ENCODE measurements at places on chromosomes 12 and 14.

GRCh38 chr12:14479004-14479403 is 88.7 kb downstream of the PLBD1 start:
- no peak for DNase-seq

GRCh38 chr14:105059925-105060565 is 5.2 kb downstream of the GPR132 start:
- no peak for DNase-seq

GRCh38 chr12:74415633-74416032 is 122.0 kb upstream of the ATXN7L3B start:
- no peak for DNase-seq

GRCh38 chr12:64946132-64946829 is 121.8 kb downstream of the TBC1D30 start:
- DNase-seq: no peak

- DNase-seq: no peak
Measured at GRCh38 chr12:30041096-30041495, 257.4 kb upstream of the TMTC1 start.

DNA sequence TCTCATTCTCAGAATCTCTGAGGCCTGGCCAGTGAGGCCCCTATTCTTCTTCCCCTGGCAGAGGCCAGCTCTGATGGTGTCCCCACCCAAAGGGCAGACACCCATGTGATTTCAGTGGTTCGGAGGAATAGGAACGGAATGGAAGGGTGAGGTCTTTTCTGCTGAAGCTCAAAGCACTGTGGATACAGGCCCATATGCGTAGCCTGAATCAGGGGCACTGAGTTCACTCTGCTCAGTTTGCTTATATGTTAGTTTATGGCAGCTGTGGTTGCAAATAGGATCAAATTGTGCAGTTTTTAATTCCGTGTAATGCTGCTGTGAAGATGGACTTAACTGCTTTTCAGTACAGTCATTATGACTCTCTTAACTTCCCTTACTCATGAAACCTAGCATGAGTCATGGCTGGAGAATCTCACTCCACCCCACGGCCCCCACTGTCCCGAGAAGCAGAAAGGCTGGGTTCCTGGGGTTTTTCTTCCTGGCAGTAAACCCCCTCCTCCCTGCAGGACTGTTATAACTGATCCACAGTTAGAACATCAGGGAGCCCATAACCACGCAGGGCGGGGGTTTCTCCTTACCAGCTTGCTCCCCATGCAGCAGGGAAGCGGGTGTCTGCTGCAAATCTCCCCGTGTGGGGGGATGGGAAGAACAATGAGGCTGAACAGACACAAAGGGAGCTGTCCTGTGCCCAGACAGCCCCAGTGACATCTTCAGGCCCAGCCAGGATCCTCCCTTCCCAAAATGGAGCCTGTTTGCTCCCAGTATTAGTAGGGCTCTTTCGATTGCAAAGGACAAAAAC is 122.7 kb downstream of the SLC38A6 start:
- DNase-seq: no peak

DNA sequence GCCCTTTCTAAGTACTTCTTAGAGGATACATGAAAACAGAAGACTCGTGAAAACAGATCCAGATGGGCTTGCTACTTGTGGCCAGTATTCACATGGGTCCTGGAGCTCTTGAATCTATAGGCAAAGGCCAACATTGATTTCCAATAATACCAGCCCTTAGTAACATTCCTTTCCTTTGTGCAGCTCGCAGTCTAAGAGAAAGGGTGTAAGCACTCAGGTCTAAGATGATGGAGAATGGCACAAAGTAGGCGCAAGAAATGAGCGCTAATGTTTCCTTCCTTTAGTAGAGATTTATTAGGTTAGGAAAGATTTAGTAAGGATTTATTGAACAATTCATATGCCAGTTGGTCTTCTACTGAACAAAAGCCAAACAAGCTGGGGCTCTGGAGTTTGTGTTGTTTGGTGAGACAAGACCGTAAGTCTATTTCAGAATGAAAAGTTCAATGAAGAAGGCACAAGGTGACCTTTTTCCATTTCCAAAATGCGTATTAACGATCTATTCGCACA is 525 bp downstream of the RNU6-8 start:
- DNase-seq: no peak

DNA sequence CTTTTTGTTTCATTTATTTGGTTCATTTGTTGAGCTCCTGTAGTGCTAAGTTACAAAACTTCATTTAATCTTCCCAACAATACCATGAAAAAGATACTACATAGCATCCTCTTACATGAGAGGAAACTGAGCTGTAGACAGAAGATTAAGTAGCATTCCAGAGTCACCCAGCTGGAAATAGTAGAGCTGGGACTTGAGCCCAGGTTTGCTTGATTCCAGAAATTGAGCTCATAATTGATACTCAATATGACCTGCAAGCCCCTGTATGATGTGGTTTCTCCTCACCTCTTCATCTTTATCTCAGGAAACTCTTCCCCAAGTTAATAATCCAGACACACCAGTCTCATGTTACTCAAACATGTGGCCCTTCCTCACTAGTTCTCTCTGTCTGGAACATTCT is 87.0 kb upstream of the DAAM1 start:
- DNase-seq: no peak

GRCh38 chr14:33516898-33517436 is 433.9 kb downstream of the EGLN3 start:
- DNase-seq: no peak

GRCh38 chr12:113237748-113238147 is 16.5 kb downstream of the TPCN1 start:
- DNase-seq: no peak

DNA sequence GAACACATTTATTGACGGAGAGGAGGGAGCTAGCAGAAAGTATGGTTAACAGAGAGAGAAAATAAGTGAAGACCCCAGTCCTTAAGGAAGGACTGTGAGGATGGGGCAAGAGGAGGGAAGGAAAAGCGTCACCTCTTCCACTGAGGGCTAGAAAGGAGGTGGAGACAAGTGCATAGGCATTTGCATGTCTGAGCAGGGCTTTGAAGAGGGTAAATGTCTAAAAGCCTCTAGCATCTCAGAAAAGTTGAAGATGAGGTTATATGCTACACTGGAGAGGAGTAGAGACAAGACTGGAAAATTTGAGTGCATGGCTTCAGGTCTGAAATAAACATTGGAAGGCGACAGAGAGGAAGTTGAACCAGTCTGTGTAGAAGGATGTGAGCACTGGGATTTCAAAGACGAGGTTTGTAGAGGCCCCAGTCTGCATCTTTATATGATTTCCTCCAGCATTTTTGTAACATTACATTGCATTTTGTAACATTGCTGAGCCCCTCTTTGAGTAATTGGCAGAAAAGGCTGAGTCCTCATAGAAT is 98.5 kb upstream of the IFNG-AS1 start:
- no peak for DNase-seq

DNA sequence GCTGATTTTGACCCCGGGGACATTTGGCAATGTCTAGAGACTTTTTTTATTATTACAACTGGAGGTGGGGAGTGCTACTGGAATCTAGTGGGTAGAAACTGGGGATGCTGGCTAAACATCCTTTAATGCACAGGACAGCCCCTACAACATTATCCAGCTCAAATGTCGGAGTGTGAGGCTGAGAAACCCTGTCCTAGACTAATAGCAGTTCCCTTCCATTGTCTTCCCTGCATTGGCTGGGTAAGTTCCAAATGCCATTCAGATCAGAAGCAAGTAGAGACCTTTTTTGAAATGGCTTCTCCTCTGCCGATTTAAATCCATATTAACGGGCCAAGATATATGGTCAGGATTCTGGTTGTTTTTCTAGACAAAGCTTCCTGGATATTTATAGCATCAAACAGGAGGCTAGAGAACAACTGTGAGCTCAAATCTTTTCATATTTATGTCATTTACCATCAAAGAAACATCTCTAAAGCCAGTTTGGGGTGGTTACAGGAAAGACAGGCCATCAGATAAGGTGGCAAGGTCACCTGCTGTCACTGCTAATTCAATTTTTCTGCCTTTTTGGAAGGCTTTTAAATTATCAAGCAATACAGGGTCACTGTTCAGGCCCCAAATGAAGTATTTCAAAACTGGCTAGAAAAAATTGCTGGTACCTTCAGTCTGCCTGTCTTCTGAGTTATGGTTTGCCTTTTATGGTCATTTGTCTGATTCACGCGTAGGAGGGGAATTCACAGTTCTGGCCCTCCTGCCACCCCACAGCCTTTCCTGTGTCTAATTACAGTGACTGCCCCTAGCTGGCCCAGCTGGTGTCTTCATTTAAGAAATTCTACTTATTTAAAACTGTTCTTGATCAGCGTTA is 20.1 kb upstream of the AKAP5 start:
- DNase-seq: peak; percentile 20

GRCh38 chr12:18752947-18753346 is 15.0 kb downstream of the CAPZA3 start:
- DNase-seq: no peak

- no peak for DNase-seq
Measured at GRCh38 chr14:74973003-74973653, 17.7 kb upstream of the PGF start.

GRCh38 chr14:100587086-100587762 is at the start of gene BEGAIN:
Gene BEGAIN, minus strand, starts transcription at chr14:100587417. Its CDS starts 127 bp downstream, at chr14:100587290.
- DNase-seq: no peak

DNA sequence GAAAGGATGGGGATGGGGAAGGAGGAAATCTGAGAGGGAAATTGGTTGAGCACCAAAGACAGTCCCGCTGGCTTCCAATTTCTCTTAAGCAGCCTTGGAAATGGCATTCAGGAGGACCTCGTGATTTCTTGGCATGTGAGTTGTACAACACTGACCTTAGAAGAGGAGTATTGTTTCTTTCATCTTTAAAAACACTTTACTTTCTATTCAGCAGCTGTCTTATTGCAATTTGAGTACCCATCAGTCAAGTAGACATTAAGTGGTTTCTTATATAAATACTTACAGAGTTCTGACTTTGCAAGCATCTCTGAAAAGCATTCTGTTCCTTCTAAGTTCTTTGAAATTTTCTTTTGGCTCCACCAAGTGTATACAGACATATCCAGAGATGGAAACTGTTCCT is 83.2 kb downstream of the LMNTD1 start:
- DNase-seq: no peak

GRCh38 chr14:66918527-66918926 is 270.7 kb upstream of the GARIN2 start:
- no peak for DNase-seq

GRCh38 chr12:86698641-86698980 is 442.4 kb upstream of the MGAT4C start:
- DNase-seq: no peak

GRCh38 chr12:608413-608812 is 54.8 kb downstream of the NINJ2 start:
- DNase-seq: no peak

GRCh38 chr12:16281157-16281556 is 3.7 kb upstream of the SLC15A5 start:
- no peak for DNase-seq

DNA sequence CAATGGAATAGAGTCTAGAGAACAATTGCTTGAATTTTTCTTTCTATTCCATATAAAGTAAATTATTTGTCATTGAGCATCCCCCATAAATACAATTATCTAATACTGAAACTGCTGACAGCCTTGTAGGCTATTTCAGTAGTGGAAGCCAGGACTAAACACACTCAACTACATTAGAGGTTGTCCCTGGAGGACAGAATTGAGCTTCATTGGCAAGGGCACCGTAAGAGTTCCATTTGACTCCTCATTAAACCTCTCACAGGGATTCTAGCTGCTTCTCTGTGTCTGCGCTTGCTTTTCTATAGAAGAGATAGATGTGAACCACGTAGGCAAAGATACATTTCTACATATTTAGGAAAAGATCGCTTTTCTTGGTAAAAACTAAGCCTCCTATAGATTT is 3.5 kb upstream of the PTPRO start:
- DNase-seq: no peak

- no peak for DNase-seq
Measured at GRCh38 chr12:76591476-76591875, 31.9 kb upstream of the OSBPL8 start.

DNA sequence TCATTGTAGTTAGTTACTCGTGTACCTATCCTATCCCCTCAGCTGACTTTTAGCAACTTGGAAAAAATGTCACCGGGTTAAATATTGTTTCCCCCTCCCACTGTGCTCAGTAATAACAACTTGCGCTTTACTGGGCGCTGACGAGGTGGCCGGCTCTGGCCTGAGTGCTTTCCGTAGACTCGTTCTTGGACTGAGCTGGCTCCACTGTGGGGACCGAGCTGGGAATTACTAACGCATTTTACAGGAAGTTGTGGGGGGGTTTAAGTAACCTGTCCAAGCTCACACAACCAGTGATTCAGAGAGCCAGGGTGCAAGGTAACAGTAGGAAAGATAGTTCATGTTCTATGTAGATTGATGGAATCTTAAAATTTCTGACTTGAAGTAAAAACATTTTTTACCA is 82.5 kb upstream of the KICS2 start:
- DNase-seq: no peak

GRCh38 chr14:38404100-38404541 is 148.2 kb upstream of the CLEC14A start:
- no peak for DNase-seq

DNA sequence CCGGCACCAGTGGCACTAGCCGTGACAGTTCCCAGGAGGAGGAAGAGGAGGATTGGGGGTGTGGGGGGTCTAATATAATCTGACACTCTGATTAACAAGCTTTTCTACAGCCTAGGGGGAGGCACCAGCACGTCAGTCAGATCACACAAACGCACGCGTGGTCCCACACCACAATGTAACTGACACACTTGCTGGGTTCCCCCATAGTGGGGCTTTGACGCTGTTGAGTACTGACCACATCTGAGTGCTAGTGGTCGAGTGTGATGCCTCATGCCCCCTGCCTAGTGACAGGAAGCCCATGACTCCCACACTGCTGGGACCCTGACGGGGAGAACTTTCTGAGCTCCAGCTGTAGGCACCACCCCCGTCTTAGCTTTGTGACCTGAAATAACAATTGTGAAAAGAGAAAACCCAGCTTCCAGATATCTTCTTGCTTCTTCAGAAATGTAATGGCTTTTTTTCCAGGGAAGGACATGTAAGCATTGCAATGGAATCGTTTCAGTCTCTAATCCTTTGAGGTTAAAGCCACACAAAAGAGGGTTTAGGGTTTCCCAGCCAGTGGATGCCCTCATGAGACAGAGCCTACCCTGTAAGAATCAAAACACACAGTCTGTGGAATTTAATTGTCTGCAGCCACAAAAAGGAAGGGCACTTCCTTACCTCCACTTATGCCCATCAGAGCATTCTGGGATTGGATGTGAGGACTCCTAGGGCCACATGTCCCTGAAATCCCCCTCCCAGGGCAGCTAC is 183.9 kb downstream of the PIWIL1 start:
- DNase-seq: no peak

DNA sequence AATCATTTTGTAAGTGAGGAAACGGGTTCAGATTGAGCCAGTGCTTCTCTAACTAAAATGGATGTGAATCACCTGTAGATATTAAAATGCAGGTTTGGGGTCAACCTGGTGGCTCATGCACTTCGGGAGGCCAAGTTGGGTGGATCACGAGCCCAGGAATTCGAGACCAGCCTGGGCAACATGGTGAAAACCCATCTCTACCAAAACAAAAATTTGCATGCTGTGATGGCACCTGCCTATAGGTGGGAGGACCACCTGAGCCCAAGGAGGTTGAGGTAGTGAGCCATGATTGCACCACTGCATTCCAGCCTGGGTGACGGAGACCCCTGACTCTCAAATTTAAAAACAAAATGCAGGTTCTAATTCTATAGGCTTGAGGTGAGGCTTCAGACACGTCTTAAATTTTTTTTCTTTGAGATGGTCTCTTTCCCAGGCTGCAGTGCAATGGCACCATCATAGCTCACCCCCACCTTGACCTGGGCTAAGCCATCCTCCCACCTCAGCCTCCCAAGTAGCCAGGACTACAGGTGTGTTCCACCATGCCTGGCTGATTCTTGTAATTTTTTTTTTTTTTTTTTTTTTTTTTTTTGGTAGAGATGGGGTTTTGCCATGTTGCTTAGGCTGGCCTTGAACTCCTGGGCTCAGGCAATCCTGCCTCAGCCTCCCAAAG is 9.0 kb downstream of the TUBA1C start:
- no peak for DNase-seq
